ENCODE measurements at places on chromosomes 2 and 18.

DNA sequence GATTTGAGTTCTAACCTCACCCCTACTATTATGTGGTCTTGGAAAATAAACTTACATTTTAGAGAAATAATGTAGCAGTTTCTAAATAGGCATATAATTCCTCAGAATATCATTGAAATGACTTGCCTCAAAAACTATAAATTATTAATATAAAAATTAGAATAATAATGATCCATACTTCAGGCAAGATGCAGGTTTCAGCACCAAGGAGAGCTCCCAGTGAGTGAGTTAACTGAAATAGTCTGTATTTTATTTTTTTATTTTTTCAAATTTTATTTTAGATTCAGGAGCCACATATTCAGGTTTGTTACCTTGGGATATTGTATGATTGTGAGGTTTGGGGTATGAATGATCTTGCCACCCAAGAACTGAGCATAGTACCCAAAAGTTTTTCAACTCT lies 472.2 kb upstream of the DCC start:
- DNase-seq: no peak

- no peak for DNase-seq
Observed at GRCh38 chr2:128311755-128312341, 6.8 kb downstream of the HS6ST1 start.

GRCh38 chr2:147275943-147276342 lies 568.9 kb upstream of the ACVR2A start:
- no peak for DNase-seq

DNA sequence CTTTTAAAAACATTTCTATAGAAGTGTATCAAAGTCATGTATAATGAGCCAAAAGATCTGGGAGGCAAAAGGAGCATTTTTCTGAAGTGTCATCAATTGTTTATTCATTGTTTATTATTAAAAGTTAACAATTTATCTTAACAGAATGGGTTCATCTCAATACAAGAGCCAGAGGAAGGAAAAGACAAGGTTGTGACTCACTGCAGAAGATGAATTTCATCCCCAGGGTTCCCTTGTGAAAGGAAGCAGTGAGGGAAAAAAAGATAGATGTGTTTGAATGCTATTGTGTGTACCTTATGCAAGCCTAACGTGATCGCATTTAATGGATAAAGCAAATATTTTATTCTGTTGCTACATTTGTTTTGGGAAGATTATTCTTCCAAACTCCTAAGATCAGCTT lies 286.3 kb downstream of the PIEZO2 start:
- no peak for DNase-seq

DNA sequence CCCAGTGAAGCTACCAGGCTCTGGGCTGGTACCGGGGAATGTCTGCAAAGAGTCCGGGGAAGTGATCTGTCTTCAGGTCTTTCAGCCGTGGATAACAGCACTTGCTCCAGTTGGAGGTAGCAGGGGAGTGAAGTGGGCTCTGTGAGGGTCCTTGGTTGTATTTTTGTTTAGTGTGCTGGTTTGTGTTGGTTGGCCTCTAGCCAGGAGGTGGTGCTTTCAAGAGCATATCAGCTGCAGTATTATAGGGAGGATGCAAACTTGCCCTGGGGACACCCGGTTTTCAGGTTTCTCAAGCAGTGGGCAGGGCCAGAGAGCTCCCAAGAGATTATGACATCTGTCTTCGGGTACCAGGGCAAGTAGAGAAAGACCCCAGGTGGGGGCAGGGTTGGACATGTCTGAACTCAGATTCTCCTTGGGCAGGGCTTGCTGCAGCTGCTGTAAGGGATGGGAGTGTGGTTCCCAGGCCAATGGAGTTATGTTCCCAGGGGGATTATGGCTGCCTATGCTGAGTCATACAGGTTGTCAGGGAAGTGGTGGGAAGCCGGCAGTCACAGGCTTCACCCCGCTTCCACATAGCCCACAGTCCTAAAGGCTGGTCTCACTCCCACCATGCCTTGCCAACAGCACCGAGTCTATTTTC lies 34.4 kb downstream of the ACAA2 start:
- no peak for DNase-seq

- no peak for DNase-seq
Observed at GRCh38 chr2:217604527-217605194, 398.1 kb downstream of the TNS1 start.

GRCh38 chr2:197071790-197072436 lies 145.4 kb upstream of the PGAP1 start:
- DNase-seq: no peak

DNA sequence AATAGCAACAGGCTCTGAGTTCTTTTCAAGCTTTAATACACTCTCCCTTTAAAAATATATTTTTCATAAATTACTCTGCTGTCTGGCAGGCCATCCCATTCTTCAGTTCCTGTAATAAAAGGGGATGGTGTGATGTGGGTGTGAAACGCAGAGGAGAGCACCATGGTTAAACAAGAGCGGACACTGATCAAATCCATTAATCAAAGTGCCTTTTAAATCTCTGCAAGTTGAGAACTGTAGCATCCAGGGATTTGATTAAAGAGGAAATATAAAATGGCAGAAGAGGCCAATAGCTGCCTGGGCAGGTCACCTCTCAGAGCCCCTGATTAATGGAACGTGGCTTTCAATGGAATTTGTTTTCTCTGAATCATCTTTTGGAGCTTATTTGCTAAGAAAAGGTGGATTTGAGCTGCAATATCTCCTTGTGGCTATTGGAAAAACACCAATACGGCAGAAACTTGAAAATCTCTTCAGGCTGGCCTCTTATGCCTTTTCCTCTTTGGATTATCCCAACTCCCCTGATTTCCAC lies 96.9 kb downstream of the ACTR3 start:
- no peak for DNase-seq

DNA sequence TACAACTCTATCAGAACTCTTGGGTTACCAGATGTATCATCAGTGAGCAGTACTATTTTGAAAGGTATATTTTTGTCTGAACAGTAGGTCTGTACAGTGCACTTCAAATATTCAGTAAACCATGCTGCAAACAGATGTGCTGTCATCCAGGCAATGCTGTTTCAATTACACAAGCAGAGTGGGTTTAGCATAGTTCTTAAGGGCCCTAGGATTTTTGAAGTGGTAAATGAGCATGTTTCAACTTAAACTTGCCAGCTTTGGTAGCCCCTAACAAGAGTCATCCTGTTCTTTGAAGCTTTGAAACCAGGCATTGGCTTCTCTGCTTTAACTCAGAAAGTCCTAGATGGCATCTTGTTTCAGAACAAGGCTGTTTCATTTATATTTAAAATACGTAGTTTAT lies 1519.9 kb downstream of the SUCLG1 start:
- no peak for DNase-seq

DNA sequence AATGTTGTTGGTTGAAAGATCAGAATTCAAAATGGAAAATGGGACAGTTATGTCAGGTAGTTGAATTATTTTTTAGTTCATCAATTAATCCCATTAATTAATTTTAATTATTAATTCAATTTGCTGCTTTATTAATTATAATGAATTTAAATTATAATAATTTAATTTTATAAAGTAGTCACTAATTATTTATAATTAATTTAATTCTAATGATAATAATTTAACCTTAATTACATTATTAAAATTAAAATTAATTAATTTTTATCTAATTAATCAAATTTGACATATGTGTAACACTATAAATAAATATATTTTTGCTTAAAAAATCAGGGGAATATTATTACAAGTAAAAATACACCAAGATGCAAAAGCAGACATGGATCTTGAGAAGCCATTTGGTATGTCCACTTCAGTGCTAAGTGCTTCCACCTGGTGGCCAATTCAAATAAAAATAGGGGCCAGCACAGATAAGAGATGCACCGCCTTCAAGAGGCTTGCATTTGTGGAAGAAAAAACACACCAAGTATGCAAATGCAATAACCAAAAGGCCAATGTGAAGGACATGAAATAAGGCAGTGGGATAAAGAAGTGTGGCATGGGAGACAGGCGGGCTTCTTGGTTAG lies 73.2 kb downstream of the MBP start:
- peak; percentile 72 for DNase-seq

DNA sequence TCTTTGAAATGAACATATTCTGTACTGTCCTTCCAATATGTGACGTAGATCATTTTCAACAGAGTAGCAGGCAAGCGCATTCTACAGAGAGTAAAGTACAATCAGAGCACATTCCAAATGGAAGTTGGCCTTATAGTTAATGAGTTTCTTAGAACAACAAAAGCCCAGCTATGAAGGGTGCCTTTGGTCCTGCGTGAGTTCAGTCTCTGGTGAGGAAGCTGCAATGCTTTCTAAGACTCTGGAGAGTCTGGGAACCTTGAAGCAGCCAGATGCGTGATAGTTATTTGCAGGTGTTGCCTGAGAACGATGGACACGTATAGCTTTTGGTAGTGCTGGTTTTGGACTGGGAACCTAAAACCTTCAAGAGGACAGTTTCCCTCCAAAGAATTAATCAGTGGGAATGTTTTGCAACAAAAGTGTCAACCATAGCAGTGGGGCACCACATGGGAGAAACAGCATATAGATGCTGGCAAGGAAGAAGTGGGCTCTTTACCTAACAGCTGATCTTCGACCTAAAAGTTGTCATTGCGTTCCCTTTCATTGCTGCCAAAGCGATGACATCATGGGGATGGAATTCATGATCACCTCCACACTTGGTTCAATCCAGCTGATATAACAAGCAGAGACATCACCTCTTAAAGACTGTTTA lies 9.3 kb upstream of the SNORC start:
- no peak for DNase-seq

Measured in T-helper 1 cell (primary cell).